Activated CD4-positive, alpha-beta T cell treated with anti-CD3 and anti-CD28 coated beads for 24 hours (primary cell): ENCODE measurements at places on chromosomes 3 and 15.

GRCh38 chr15:91857224-91857585 lies 3.7 kb downstream of the SLCO3A1 start:
- no peak for DNase-seq

GRCh38 chr3:42762046-42762724 lies 10.9 kb downstream of the CCDC13 start:
- no peak for DNase-seq

DNA sequence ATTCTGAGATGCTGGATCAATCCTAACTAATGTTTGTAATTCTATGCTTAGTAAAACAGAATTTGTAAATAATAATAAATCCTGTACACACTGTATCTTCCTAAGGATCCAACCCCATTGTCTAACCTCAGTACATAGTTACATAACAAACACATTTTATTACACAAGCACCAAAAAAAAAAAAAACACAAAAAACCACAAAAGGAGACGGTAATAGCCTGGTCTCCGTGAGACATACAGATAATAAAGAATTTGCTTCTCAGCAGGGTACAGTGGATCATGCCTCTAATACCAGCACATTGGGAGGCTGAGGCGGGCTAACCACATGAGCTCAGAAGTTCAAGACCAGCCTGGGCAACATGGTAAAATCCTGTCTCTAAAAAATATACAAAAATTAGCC lies 558.7 kb downstream of the MAGI1 start:
- no peak for DNase-seq

GRCh38 chr15:62822228-62822627 lies 220.3 kb upstream of the TPM1 start:
- DNase-seq: no peak

DNA sequence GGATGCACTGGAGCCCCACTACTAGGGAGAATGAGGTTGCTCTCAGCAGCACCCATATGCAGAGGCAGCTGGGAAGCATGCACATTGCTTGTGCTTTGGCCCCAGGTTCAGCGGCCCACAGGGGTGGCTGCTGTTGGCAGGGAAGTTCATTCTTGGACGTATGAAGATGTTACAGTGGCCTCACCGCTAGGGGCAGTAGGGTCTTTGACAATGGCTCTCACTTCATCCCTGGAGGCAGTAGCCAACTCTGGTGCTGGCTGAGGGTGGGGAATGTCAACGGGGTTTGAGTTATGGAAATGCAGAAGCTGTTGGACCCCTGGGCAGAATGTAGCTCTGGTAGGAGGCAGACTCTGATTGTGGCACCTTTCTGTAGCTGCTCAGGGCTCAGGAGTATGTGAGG lies 279.9 kb downstream of the SCAPER start:
- DNase-seq: no peak

DNA sequence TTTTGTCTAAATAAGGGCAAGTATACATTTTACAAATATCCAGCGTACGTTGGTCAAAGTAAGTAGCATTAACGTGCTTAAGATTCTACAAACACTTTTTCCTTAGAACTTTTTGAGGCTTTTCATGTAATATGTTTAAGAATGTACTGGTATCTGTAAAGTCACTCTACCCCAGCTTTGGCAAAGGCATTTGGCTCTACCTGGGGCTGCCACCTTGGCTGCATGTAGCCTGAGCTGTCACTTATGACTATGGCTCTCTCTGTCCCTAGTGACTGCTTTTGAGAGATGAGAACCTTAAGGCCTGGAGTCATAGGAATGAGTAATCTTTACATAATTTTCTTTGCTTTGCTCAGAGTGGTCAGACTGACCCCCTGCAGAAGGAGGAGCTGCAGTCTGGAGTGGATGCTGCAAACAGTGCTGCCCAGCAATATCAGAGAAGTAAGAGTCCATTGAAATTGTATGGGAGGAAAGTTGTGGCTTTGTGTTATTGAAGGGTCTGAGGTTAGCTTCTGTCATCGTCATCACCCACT lies 61.2 kb downstream of the IQGAP1 start:
- no peak for DNase-seq

GRCh38 chr3:112822064-112823055 lies 24.3 kb downstream of the CD200R1L start:
- no peak for DNase-seq

- no peak for DNase-seq
Measured at GRCh38 chr15:49423021-49423420, at the start of gene FGF7. Gene FGF7, plus strand, starts transcription at chr15:49423242. Its CDS starts 1,056 bp downstream, at chr15:49424298.

DNA sequence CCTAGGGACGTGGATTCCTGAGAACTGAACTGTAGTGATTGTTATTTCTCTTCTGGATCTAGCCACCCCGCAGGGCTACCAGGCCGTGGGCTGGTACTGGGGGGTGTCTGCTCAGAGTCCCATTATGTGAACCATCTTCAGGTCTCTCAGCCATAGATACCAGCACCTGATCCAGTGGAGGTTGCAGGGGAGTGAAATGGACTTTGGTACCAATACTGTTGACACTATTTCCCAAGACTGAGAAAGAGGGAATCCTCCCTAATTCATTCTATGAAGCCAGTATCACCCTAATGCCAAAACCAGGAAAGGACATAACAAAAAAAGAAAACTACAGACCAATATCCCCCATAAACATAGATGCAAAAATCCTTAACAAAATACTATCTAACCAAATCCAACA lies 237.0 kb upstream of the AGTR1 start:
- no peak for DNase-seq

DNA sequence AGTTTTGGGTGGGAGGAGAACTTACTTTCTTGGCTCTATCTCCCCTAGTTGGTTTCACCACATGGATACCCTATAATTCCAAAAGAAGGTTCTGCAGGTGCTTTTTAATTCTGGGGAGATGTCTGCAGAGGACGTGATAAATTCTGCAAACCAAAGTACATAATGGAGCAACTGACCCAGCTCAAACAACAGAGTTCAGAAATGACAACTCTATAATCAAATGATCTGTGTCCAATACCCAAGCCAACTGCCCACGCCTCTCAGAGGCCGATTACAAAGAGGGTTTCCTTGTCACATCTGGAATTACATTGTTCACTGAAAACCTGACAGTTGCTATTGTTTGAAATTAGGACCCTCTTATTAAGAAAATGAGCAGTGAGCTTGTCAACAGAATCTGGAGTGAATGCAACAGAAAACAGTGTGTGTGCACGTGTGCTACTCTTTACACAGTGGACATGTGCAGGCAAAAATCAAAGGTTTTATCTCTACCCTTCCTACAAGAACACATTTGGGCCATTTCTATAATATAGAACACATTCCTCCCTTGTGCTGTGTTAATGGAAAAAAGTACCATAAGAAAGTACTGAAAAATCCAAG lies 593.0 kb downstream of the MAGI1 start:
- no peak for DNase-seq

- DNase-seq: no peak
Measured at GRCh38 chr3:138726946-138727730, 107.6 kb downstream of the PIK3CB start.

DNA sequence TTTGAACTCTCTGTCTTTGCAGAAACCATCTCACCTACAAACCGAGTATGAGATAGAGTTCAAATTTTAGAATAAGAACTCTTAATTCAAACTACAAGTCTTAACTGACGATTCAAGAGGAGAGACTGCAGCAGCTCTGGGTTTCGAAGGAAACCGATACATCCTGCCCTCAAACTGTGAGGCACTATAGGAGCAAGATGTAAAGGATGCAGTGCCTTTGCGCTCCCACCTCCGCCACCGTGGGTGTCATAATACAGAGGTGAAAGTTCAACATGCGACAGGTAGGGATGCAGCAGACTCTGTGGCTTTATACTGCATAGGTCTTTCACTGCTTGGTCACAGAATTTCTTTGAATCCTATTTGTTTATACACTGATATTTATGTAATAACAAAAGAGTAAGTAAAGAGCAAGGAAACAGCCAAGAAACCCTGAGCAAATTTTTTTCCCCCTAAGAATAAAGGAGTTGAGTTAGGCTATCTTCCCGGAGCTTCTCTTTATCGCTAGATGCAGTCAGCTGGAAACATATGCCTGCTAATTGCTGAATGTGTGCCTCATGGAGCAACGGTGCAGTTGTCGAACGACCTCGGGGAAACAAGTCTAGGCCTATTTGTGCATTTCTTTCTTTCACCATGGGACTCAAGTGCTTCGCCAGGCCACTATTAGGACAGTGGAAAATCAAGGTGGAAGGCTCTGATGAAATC lies 1097.6 kb upstream of the CFAP20DC start:
- DNase-seq: no peak

- no peak for DNase-seq
Measured at GRCh38 chr3:130783629-130784028, 37.0 kb upstream of the PIK3R4 start.

GRCh38 chr3:112519424-112520001 lies 20.2 kb upstream of the BTLA start:
- DNase-seq: no peak

- no peak for DNase-seq
Measured at GRCh38 chr3:32293903-32294302, 55.4 kb downstream of the CMTM8 start.

DNA sequence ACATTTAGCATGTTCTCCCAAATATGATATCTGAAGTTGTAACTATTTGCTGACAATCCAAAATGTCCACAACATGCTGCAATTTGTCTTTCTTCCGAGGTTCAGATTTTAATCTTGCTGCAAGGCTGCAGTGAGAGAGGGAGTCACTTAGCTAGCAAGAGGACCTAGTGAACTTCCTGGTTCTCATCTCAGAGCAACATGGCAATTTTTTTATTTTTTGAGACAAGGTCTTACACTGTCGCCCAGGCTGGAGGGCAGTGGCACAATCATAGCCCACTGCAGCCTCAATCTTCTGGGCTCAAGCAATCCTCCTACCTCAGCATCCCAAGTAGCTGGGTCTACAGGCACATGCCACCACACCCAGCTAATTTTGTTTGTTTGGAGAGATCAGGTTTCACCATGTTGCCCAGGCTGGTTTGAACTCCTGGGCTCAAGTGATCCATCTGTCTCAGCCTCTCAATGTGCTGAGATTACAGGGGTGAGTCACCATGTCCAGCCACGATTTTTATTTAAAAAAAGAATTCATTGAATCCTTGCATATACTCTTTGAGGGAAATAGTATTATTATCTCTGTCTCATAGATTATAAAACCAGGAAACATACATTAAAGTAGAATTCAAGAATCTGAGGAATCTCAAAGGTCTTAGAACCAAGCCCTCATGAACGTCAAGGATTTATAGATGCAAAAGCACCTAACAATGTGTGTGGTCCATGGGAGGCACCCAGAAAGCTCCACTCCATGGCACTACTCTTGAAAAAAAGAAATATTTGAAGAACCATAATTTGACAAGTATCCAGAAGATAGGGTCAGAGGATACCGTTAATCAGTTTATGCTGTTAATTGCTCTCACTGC lies 9.1 kb downstream of the HDC start:
- no peak for DNase-seq

DNA sequence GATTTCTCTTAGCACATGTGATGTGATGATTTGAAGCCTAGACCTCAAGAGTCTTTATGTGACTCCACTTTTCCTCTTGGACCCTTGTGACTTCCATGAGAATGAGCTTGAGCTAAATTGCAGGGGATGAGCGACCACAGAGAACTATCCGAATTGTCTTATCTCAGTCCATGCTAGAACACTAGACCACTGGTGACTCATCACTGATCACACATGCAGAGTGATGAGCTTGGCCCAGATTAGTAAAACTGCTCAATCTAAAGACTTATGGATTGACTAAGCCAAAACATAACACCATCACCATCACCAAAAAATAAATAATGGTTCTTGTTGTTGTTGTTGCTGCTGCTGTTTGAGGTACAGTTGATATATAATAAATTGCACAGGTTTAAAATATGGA lies 114.1 kb upstream of the CFAP20DC start:
- no peak for DNase-seq

- DNase-seq: no peak
Measured at GRCh38 chr15:89673165-89673512, 6.0 kb downstream of the PLIN1 start.

DNA sequence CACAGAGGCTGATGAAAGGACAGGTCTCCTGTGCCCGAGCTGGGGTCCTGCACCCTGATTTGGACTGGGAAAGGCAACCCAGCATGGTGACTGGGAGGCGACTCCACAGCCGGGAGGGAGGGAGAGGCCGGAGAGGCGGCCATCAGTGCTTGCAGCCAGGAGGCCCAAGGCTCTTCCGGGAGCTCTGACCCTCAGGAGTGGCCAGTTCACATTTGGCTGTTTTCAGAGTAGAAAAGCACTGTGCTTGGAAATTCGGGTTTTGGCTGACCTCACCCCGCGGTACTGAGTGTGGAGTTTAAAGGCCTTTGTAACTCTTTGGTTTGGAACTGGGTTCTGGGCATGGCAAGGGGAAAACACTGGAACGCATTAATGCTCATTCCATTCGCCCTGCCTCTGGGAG lies 31.9 kb downstream of the SMAD6 start:
- no peak for DNase-seq

GRCh38 chr15:89052474-89052873 lies 35.8 kb upstream of the ABHD2 start:
- DNase-seq: no peak

- no peak for DNase-seq
Measured at GRCh38 chr3:156509189-156510174, 45.4 kb downstream of the SSR3 start.

DNA sequence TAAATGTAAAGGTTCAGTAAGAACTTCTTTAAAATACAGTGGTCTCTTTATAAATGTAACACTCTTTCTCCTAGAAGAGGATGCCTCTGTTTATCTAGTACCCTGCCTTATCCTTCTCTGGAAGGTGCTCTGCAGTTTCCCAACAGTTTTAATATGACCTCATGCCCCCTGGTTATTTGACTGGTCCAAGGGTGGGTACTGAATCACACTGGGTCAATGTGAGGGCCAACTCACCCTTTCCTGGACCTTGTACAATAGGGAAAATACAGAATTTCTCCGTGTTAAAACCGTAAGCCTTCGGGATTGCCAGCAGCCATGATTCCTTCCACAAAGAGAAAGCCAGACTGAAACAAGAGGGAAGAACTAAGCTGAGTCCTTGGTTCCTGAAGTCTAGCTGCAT lies 9.2 kb downstream of the DCBLD2 start:
- DNase-seq: no peak

DNA sequence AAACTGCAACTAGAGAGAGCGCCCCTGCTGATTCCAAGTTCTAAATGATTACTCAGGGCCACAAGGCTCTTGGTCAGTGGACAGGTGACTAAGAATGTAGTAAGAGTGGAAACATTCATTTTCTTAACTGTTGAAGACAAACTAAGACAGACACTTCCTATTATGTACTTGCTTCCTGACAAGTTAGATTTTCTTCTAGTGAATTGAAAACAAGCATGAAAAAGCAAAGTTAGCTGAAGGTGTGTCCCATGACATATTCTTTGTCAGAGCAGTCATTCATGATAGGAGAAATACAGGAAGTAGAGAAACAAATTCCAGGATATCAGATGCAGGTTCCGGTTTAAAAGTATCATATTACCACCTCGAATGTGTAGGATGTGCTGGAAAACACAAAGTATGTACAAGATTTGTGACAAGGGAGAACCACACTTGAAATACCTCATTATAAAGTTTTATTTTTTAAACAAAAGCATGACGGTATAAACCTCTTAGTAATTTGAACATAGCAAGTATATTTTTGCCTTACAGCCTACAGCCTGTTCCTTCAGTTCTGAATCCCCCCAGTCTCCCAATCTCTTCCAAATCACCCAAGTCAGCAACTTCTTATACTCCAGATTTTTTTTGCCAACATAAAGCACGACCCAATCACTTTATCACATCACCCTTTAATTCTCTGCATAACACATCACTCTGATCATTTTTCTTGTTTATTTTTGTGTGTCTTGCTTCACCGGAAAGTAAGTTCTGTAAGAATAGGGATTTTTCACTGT lies 6.2 kb downstream of the TSPAN3 start:
- DNase-seq: no peak

- DNase-seq: no peak
Measured at GRCh38 chr15:24862726-24863521, 91.9 kb upstream of the SNRPN start.
